ENCODE measurements at places on chromosomes 5 and 9.

DNA sequence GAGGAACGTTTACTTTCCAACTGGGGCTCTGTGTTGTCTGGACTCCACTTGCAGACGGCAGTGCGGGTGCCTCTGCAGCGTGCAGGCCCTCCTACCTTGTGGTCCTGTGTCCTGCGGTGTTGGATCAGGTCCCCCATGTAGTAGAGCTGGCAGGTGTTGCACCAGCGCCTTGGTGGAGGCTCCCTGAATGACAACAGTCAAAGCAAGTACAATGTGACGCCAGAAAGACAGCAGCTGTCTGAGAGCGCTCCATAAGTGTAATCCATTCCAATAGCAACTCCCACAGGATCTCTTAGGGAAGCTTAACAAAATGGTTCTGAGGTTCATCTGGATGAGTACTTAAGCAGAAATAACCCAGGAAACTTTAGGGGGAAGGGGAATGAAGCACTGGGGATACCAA lies 9.9 kb downstream of the BBLN start:
- no peak for DNase-seq

DNA sequence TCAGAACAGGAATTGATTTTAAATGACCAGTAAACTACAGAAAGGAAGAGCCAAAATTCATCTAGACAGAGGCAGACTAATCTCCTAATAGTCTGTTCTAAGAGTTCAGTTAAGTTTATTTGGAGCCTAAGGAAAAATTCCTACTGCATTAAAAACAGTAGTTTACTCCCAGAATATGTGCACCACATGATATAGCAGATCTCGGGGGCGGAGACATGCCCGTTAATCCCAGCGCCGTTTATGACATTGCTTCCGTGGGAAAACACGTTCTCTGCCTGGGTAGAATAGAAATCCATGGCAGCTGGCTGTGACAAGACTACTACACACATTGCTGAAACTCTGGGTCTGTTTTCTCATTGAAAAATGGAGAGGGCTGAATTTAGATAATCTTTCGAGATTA lies 11.4 kb downstream of the HABP4 start:
- DNase-seq: no peak

DNA sequence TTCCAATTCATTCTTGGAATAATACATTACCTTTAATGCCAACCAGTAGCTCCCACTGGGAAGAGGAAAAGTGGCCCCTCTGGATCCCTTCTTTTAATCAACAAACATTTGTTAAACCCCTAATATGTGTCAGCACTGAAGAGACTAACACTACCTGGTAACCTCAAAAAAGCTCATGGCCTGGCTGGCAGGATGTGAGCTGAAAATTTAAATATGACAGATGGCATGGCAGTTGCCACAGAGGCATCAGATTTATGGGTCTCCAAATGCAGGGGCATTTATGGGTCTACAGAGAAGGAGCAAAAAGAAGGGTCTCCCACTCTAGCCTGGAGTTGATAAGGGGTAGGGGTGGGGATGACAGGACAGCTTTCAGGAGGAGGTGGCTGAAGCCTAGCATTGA lies 12.5 kb downstream of the DNAH5 start:
- DNase-seq: no peak

- DNase-seq: no peak
Measured at GRCh38 chr9:77817590-77818311, 169.6 kb upstream of the GNA14 start.

- DNase-seq: no peak
Measured at GRCh38 chr5:131977212-131977604, 31.7 kb upstream of the MEIKIN start.

DNA sequence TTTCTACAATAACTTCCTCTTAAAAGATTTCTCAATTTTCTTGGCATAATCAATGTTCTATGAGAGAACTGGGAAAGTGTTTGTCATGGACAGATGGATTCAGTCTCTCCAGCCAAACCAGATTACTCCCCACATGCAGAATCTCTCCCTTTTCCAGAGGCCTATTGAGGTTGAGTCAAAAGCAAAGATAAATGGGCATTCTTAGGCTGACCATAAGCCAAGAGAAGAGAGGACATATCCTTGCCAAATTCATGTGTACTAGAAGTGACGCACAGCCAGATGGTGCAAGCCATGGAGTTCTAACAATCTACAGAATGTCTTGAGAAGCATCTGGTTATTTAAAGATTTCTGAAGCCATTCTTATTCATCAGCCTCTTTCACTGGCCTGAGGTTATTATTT lies 2115.0 kb downstream of the MAT2B start:
- no peak for DNase-seq

DNA sequence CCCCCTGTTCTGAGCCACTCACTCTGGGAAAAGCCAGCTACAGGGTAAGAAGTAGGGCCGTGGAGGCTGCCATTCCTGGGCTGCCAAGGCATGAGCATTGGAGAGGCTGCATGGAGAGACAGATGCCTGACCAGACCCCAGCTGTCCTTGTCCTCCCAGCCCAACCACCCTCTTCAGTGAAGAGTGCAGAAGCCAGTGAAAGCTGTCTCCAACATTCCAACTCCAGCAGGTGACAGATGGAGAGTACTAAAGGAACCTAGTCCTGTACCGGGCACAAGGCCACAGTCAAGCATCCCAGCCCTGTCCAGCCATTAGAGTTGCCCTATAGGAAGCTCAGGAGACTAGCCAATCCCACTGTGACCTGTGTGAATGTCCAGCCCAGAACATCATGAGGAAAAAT lies 165.1 kb downstream of the DIRAS2 start:
- DNase-seq: no peak

DNA sequence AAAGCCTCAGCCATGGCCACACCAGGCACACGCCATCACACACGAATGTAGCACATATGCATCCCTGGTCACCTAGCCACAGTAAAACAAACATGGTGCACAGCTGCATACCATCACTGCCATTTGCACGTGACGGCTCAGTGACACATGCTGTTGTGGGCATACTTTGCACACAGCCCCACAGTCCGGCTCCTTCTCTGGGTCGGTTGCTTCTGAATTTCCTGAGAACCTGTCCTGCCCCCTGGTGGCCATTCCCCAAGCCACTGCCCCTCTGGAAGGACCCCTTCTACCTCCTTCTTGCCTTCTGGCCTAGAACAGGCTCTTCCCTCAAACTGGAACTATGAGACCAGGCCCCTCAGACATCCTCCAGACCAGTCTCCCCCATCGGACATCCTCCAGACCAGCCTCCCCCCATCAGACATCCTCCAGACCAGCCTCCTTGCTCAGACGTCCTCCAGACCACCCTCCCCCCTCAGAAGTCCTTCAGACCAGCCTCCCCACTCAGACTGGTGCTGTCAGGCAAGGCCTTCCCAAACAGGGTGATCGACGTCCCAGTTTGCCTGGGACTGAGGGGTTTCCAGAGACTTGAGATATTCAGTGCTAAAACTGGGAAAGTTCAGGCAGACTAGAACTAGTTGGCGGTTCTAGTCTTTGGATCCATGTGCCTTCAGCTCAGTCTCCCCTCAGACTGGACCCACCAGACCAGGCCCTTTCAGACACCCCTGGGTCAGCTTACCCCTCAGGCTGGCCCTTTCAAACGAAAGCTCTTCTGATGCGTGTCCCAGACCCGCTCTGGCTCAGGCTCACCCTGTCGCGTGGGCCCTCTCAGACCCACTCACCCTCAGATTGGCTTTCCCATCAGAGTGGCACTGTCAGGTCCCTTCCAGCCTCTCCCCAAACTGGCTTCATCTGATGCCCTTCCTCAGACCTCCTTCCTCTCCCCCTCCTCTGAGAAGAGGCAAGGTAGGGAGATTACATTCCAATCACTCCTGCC lies 24.3 kb upstream of the ENHO start:
- peak; percentile 61 for DNase-seq

- no peak for DNase-seq
Measured at GRCh38 chr9:137974746-137975526, 97.4 kb downstream of the CACNA1B start.

DNA sequence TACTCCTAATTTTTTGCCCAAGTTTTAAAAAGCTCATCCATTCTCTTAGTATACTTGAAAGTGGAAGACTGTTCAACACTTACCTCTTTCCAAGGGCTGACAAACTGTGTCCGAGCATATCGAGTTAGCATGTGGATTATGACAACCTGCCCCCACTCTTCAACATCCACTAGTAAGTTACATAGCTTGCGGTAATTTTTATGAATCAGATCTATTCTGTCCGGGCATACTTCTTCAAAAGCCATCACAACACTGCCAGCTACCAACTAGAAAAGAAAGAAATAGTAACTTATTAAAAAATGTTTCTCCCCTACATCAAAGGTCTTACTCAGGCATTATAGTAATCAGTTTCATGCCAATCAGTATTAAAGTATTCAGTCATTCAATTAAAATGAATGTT lies 78.5 kb downstream of the AP3B1 start:
- DNase-seq: no peak

DNA sequence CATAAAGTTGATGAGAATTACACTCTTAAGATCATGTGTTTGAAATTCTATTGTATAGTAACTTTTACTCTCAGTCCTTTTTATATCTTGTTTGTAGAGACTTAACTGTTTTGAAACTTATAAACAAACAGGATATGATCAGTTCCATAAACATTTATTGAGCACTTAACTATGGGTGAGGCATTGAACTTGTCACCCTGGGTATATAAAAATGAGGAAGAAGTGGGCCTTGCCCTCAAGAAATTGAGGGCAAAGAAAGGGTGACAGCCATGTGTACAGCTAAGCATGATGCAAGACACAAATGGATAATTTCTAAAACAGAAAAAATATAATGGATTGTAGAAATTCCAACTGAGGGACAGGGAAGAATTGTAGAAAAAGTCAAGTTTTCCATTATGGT lies 15.7 kb downstream of the UNC13B start:
- no peak for DNase-seq

GRCh38 chr5:76391014-76391413 lies 12.1 kb upstream of the IQGAP2 start:
- no peak for DNase-seq

GRCh38 chr9:136218673-136219072 lies 13.7 kb upstream of the LHX3 start:
- DNase-seq: no peak

DNA sequence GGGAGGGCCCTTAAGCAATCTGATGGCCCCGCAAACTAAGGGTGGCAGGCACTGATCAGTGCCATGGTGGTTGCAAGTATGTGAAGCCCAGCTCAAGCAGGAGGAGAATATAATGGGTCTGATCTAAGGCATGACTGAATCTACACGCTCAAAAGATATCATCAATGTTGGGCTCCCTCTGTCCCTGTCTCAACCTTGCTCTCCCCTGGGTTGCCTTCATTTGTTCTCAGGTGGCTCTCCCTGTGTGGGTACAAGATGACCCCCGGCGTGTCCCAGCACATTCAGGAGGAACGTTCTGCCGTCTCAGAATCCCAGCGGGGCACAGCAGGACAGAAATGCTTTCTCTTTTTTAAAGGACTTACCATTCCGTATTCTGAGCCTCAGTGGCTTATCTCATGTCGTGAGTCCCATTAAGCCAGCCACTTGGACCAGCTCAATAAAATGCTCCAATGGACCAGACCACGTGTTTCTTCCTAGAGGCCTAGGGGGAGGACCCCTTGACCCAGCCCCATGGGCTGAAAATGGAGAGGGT lies 12.0 kb upstream of the RNF130 start:
- DNase-seq: no peak

DNA sequence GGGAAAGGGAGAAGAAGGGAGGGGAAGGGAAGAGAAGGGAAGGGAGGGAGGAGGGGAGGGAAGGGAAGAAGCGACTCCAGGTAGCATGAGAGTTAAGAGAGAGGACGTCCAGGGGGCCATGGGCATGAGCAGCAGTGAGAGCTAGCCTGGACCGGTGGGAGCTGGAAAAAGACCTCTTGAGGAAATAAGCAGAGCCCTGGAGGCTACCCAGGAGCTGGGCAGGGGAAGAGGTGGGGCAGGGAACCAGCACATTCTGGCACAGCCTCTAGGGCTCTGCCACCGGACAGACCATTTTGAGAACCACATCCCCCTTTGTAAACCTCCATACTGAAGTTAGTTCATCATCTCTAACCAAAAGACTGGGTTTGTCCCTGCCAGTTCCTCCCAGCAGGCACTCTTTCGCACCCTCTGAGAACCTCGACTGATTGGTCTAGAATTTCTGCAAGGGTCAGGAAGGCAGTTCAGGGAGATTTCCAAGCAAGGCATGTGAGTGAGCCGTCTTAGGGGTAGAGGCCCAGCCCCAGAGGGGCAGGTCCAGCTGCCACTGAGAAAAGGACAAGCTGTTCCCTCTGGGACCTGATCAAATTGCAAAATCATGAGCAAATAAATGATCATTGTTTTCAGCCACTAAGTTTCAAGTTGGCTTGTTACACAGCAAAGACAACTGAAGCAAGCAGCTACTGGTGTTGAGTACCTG lies 11.6 kb downstream of the NAIF1 start:
- DNase-seq: no peak

DNA sequence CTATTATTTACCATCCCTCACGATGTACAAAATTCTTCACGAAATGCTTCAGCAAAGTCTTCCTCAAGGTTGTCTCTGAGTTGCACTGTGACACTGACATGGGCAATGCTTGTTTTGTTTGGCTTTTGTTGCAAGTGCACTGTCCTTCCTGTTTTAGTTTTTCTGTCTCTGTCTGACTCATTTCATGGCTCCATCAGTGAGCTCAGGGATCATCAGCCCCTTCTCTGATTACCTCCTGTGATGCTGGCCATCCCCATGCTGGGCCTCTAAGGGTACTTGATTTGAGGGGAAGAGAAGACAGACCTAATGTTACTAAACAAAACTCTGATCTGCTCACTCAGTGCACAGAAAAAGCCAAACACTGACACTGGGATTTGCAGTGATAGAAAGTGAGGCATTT lies 37.6 kb upstream of the STX17 start:
- no peak for DNase-seq

GRCh38 chr9:129874261-129875101 lies 39.2 kb downstream of the USP20 start:
- no peak for DNase-seq

DNA sequence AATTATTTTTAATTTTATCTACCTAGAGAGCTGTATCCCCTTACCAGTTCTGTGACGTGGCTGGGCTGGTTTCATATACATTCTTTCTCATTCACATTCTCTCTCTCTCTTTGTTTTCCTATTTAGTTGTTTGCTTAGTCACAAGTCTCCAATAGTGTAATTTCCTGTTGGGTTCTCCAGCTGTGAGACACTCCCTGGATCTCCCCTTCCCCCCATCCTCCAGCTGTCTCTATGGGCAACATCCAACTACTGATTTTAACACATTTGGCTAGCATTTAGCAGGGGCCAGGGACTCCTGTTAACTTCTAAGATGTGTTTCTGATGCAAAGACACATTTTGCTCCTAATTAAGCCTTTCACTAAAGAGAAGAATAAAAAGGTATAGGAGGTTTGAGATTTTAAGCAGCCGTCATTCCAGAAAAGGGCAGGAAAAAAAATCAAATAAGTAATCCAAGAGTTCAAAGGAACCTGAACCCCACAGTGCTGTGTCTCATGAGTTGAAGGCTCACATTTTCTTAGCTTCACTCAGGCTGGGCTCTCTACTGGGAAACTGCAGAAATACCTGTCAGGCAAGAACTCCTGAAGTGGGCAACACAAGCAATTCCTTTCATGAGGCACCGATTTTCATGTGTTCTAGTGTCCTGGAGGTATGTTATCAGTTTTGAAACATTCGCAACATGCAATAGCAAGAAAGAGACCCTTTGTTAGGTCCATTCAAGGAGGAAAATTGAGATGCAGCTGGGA lies 198.7 kb upstream of the C9orf72 start:
- no peak for DNase-seq

- no peak for DNase-seq
Measured at GRCh38 chr5:52603778-52604554, 183.8 kb upstream of the ITGA1 start.

Measured in stimulated activated CD4-positive, alpha-beta T cell treated with anti-CD3 and anti-CD28 coated beads, Interleukin-2, amount 100 ng/mL, for 48 hours (primary cell).